ENCODE measurements at places on chromosomes 3 and 15.

DNA sequence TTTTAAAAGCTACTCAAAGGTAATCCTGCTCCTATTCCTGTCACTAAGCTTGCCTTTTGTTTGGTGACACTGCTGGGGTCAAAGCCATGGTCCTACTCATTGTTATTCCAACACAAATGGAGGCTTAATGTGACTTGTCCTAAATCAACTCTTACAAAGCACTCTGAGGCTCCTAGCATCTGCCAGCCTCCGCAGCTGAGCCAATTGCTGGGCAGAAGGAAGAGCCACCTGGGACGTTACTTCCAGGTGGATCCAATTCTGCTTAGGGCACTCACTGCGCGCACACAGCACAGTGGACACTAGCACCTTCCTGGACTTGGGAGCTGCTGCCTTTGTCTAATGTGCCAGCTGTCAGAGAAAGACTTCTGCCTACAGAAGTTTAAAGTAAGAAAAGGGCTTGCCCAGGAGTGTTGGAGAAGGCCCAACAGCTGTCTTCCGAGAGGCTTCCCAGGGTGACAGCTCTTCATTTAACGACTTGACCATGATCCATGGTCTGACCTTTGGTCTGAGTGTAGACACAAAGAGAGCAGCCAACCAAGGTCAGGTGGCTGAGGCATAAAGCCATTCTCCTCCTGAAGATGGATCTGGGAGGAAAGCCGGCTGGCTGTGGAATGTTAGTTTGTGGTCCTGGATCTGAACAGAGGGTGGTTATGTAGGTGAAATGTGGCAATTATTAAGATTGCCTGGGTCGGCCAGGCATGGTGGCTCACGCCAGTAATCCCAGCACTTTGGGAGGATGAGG lies 102.2 kb downstream of the AQP9 start:
- DNase-seq: no peak

DNA sequence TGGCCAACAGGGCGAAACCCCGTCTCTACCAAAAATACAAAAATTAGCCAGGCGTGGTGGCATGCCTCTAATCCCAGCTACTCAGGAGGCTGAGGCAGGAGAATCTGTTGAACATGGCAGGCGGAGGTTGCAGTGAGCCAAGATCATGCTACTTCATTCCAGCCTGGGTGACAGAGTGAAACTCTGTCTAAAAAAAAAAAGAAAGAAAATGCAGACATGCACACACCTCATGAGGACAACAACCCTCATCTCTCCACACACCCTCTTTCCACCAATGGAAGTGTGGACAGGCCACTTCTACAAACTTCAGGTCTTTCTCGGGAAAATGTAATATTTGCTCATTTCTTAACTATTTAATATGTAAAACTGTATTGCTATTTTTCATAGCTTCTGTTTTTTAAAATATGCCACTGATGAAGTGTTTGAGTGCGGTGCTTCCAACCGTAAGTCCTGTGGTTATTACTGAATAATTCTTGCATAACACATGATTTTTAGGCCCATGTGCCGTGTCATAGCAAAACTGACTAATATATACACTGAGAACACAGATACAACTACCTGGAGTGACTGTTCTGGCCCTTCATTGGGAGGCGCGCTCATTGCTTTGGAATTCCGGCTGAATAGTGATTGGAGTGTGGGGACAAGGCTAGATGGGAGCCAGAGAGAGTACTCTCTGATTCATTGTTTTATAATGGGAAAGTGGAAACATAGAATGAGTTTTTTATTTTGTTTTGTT lies 23.1 kb downstream of the LRRC31 start:
- peak; percentile 55 for DNase-seq

- DNase-seq: peak; percentile 29
Observed at GRCh38 chr3:30222441-30222840, 384.0 kb upstream of the TGFBR2 start.

GRCh38 chr15:29890336-29891095 lies 68.2 kb upstream of the TJP1 start:
- peak; percentile 7 for DNase-seq

- DNase-seq: peak; percentile 71
Observed at GRCh38 chr15:79724312-79724711, 172.5 kb downstream of the MTHFS start.

DNA sequence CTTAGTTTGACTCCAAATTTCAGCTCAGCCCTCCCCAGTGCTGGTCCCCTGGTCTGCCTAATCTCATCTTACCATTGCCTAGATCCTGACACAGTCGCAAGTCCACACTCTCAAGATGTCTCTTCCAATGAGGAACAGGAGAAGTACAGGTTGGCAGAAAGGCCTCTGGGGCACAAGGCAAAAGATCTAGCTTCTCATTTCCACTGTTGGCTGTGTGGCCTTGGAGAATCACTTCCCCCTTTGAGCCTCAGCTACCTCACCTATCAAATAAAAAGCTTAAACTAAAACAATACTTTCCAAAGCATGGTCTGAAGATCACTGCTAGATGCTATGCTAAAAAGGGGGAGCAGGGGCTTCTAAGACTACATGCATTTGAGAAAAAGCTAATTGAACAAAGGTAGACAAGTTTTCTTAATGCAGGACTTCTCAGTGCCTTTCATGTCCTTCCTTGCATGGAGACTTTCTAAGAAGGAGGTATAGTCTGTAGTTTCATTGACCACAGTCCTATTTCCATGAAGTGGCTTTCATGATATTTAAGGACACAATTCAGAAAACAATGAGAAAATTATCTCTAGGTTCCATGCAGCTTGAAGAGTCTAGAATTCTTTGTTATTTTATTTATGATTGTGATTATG lies 118.0 kb upstream of the RAD18 start:
- no peak for DNase-seq

DNA sequence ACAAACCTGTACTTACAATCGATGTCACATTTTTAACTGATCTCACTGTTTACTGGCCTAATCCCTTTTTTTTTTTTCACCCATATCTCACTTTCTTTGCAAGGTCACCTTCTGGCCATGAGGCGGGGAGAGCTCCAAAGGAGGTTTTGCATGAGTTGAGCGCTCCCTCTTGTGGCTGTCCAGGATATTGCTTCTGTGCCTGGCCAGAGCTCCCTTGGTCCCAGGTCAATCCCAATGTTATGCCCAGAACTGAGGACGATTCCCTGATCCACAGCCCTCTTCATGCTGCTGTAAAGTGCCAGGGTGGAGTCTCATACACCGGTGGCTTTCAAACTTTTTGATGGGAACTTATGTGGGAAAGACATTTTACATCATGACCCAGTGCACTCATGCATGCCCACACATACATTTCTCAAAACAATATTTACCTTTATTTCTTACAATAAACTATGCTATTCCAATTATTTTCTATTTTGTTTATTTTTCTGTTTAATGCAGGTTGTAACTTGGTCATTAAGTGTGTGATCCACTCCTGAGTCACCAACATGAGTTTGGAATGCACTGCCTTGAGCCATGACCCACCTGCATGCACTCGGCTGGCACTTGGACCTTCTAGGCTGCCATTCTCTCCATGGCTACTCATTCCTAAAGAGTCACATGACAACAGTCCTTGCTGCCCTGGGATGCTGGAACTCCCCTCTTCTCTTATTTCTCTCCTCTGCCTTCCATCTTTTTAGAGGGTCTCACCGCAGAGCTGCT lies 9.6 kb upstream of the SST start:
- DNase-seq: peak; percentile 74

DNA sequence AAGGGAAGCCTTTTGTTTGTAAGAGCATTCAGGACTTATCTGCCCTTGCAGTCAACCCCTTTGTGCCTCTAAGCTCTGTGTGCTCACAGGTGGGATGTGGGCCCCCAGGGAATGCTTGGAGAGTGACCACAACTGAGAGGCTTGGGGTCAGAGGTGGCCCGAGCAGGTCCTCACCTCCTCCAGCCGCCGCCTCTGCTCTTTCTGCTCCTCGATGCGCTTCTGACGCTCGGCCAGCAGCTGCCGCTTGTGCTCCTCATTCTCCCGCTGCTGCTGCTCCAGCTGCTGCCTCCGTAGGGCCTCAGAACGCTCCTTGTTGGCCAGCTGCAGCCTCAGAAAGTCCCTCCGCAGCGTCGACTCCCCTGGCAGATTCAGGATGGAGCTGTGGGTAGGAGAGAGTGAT lies 130.8 kb upstream of the SLC2A2 start:
- DNase-seq: no peak

GRCh38 chr3:5197470-5198312 lies 10.2 kb downstream of the EDEM1 start:
- DNase-seq: peak; percentile 75

DNA sequence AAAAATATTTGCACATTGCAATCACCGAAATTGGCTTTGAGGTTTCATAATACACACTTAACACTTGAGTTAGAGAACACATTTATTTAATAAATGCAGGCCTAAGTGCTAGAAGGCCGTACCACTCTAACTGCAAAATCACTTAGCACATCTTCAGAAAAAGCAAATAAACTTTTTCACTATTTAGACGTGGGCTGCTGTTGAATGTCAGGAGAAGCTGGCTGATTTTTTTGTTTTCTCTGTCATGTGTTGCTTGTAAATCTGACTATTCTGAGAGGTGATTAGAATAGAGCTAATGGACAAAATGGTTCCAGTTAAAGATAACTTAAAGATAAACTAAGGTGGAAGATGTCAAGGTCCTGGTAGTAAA lies 265.1 kb downstream of the FOXP1 start:
- no peak for DNase-seq

- no peak for DNase-seq
Observed at GRCh38 chr15:85554852-85555521, 174.6 kb downstream of the AKAP13 start.

DNA sequence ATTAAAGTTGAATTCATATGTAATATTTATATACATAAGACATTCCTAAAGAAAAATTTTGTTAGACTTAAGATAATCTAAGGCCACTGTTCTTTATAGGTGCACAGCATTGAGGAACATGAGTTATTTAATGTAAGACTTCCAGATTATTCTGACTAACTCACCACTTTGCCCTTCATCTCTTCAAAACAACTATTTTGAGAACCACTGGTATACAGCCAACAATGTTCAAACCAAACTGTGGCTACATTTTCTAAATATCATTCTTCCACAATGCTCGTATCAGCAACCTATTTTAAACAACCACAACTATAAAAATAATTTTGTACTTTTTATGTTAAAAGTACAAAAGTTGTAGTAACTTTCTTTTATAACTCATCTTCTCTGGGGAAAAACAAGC lies 199.8 kb upstream of the ALCAM start:
- DNase-seq: peak; percentile 19

GRCh38 chr3:134838599-134838998 lies 43.5 kb downstream of the EPHB1 start:
- DNase-seq: no peak

GRCh38 chr3:13161021-13161759 lies 88.0 kb upstream of the IQSEC1 start:
- DNase-seq: peak; percentile 23

- peak; percentile 94 for DNase-seq
Observed at GRCh38 chr15:70775160-70775559, 11.8 kb upstream of the UACA start.

GRCh38 chr3:128878556-128879124 lies 780 bp upstream of the ACAD9 start:
- DNase-seq: peak; percentile 50

DNA sequence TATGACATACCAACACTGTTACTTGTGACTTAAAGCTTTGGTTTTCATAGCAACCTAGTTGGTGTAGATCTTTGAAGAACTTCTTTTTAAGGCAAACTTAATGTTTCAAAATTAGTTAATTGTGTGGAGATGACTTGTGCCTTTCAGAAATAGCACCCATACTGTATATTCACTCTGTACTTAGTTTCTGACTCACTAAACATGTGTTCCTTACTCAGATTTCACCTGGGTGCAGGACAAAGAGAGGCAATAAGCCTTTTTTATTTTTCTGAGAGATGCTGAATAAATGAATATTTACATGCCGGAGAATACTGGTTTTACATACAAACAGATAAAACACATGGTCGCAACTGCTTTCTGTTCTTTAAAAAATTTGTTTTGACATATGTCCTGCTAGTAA lies 44.8 kb downstream of the SLC25A26 start:
- DNase-seq: no peak

DNA sequence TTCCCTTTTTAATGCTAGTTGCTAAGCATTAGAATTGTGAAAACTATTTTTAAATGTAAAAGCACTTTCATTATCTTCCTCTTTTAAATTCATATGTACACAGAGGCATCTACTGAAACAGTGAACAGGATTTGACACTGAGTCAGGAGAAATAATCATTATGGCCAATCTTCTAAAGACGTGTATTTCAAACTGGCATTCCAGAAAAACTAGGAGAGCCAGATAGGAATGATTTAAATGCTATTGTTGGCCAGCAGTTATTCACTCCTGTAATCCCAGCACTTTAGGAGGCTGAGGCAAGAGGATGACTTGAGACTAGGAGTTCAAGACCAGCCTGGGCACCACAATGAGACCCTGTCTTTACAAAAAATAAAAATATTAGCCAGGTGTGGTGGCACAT lies 67.6 kb upstream of the RAP2B start:
- DNase-seq: no peak

GRCh38 chr3:133884054-133884886 lies 11.4 kb downstream of the RAB6B start:
- DNase-seq: no peak

DNA sequence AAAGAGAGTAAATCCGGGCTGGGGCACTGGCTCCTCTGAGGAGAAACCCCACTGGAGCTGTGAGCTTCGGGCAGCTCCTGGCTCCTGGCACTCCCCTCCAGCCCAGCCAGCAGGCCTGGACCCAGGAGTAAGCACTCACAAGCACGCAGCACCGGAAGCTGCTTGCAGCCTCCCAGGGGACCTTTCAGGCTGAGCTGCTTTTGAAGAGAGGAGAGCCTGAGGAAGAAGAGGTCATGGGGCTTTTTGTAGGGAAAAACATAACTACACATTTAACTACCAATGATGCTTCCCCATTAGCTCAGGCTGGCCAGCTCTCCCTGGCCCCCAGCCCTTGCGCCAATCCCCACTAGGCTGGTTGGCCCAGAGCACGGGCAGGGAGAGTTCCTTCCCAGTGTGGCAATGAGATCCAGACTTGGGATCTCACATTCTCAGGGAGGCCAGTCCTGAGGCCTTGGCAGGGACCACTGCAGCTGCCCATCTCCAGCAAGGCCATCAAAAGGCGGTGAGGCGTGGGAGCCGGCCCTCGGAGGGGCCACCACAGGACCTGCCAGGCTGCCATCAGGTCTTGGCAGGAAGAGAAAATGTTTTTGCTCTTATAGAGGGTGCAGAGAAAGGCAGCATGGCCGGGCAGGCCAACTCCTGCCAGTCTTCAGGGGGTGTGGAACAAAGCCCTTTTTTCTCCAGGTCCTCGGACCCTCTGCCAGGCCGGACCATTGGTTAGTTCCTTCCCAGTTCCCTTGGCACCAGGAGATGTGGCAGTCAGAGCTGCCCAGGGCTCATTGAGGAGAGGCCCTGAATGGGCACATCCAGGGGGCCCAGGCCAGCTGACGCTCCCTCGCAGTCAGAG lies 41.5 kb upstream of the MFGE8 start:
- DNase-seq: peak; percentile 80
